ENCODE measurements at places on chromosomes 2 and 18.

- DNase-seq: no peak
Measured at GRCh38 chr2:6943523-6943922, 26.3 kb downstream of the RNF144A start.

- DNase-seq: no peak
Measured at GRCh38 chr2:188979187-188980114, 5.3 kb downstream of the COL3A1 start.

- DNase-seq: no peak
Measured at GRCh38 chr2:219851169-219851568, 223.7 kb downstream of the SLC4A3 start.

DNA sequence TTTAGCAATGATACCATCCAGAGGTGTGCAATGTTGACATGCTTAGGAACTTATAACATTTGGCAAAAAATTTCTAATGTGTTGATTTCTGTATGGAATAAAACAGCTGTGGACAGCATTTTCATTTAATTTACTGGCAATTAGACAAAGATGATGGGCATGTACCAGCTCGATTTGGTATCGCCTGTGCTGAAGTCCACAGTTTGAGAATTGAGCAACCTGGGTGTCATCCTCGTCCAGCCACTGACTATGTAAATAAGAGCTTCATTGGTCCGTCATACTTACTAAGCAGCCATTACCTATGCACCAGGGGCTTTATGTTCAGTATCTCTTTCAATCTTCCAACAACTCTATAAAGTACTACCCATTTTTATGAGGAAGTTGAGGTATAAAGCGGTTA lies 24.6 kb upstream of the ACAA2 start:
- no peak for DNase-seq

DNA sequence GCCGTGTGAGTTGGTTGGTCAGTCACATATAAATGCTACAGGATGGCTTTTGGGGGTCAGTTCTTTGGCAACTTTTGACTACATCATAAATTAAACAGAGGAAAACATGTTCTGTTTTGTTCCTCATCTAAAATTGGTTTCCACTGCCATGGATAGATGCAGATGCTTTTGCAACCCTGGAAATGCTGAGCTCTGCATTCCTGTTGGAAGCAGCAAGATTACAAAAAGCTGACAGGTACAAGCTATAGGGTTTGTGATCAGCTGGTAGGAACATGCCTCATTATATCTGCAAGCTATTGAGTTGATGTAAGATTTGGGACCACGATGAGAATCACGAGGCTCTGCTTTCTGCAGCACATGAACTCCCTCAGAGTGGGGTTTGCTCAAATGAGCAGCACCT lies 207.4 kb upstream of the TPO start:
- no peak for DNase-seq

- no peak for DNase-seq
Measured at GRCh38 chr18:25370391-25370790, 18.4 kb upstream of the ZNF521 start.

DNA sequence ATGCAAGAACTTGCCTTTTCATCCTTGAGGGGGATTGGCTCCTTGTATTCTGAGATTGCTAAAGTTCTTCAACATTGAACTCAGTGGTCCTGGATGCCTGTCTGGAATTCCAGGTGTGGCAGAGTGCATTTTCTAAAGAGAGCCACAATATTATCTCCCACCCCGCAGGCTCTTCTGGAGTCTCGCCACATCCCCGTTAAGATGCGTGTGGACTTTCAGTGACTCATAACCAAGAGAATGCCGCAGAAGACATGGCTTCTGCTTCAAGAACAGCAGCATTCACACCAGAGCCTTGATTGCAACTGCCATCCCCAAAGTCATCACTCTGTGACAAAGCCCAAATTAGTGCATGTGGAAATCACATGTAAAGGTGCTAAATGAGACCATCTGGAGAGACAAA lies 142.7 kb downstream of the CDH20 start:
- no peak for DNase-seq

- no peak for DNase-seq
Measured at GRCh38 chr18:76772665-76773064, 49.7 kb upstream of the ZNF236 start.

All from prostate gland (tissue), 2 donors.